ENCODE measurements at places on chromosomes 6 and 20.

GRCh38 chr20:36607586-36608387 is 2.2 kb downstream of the RAB5IF start:
- no peak for DNase-seq

- DNase-seq, result no peak
Observed at GRCh38 chr6:133240511-133241085, 559 bp upstream of the EYA4 start.

GRCh38 chr20:32240205-32240604 is 32.5 kb downstream of the POFUT1 start:
- DNase-seq, result no peak

DNA sequence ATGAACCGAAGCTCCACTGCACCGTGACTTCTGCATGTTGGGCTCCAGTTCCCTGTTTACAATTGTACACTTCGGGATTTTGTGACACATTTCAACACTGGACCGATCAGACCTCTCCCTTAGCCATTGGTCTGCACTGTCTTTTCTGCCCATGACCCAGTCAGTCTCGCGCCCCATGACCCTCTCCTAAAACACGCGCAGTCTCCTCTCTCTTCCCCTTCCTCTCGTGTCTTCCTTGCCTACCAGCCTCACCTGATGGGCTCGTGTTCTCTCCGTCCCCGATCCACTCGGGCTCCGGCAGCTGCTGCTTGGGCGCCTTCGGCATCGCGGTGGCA is 535 bp upstream of the ABCF1 start:
- no peak for DNase-seq
